Activated T-helper 9 cell treated with anti-CD3 and anti-CD28 coated beads, Interleukin-2, amount 50 U/mL, for 16 hours (primary cell): ENCODE measurements at places on chromosomes 1 and 21.

DNA sequence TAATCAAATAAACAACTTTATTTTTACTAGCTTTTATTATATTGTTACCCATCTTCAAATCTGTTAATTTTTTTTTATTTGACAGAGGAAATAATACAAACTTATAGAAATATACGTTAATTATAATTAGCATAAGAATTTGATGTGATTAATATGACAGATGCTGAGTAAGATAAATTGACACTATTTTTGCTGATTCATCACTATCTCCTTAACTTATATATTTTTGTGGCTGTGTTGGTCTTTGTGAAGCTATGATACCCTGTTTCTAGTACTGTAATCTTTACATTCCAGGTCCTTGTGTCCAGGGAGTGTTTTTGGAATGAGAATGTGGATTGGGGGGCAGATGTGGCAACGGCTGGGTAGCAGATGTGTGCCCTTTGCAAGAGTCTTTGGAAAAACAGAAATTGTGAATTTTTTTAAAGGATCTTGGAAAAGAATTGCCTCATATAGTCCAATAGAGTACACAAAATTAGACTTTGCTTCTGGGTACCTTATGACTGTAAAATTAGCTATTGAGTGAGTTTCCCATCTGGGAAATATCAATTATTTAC is 102.6 kb downstream of the KCNK2 start:
- no peak for DNase-seq

- no peak for DNase-seq
Measured at GRCh38 chr1:218462587-218462986, 117.5 kb downstream of the TGFB2 start.

DNA sequence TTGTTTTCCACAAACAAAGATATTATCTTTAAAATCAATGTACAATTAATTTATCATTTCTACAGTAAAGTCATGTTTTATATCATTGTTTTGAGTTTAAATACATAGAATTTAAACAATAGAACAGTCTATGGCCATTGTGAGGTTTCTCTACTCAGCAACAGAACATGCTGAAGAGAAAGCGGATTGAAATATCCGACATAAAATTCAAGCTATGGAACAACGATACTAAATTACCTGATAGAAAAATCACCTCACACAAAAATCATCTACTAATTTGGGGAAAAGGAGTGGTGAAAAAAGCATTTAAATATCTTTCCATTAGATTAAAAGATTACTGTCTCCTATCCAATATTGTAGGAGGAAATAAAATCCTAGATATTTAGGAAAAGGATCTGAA is 12.6 kb downstream of the CDKN2C start:
- DNase-seq: no peak

GRCh38 chr21:31988492-31989290 is 115.9 kb downstream of the HUNK start:
- DNase-seq: no peak

- peak; percentile 61 for DNase-seq
Measured at GRCh38 chr21:41361786-41362604, at the start of gene MX2. Gene MX2, plus strand, starts transcription at chr21:41362027. Its CDS starts 14,880 bp downstream, at chr21:41376907.

GRCh38 chr21:37060296-37060695 is 12.6 kb downstream of the PIGP start:
- DNase-seq: no peak

GRCh38 chr1:57984277-57984676 is 560.4 kb upstream of the DAB1 start:
- DNase-seq: no peak

DNA sequence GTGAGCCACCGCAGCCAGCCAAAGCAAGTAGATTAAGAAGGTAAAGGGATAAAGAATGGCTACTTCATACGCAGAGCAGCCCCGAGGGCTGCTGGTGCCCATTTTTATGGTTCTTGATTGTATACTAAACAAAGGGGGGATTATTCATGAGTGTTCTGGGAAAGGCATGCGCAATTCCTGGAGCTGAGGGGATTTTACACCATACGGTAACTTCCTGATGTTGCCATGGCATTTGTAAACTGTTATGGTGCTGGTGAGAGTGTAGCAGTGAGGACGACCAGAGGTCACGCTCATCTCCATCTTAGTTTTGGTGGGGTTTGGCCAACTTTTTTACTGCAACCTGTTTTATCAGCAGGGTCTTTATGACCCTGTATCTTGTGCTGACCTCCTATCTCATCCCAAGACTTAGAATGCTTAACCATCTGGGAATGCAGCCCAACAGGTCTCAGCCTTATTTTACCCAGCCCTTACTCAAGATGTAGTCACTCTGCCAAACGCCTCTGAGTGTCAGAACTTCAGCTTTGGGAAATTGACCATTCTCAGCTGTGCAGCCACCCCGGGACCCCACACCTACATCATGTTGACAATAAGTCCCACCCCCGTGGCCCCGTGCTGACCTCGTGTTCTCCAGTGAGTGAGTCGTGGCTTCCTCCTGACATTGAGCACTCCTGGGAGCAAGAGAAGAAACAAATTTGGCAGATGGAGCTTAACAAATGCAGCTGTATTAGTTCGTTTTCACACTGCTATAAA is 149.4 kb upstream of the COL6A1 start:
- no peak for DNase-seq

- DNase-seq: no peak
Measured at GRCh38 chr1:174028495-174028894, 6.3 kb upstream of the RC3H1 start.

- no peak for DNase-seq
Measured at GRCh38 chr1:22711591-22712501, 1.2 kb downstream of the EPHB2 start.

DNA sequence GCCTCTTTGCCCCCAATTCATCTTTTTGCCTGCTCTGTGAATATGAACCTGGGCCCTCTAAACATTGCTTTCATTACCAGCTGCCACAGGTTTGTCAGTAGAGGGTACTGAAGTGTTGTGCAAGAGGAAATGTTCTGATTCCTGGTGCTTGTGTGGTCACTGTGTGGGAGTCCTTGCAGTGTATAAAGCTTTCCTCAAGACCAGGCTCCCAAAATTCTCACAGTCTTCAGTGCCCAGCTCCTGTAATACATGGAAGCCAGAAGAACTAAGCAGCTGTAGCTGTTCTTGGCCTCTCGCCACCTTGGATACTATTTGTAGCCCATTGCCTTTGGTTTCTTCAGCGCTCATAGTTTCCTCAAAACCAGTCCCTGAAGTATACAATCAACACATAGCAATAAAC is 1046.2 kb downstream of the BRINP3 start:
- DNase-seq: no peak

DNA sequence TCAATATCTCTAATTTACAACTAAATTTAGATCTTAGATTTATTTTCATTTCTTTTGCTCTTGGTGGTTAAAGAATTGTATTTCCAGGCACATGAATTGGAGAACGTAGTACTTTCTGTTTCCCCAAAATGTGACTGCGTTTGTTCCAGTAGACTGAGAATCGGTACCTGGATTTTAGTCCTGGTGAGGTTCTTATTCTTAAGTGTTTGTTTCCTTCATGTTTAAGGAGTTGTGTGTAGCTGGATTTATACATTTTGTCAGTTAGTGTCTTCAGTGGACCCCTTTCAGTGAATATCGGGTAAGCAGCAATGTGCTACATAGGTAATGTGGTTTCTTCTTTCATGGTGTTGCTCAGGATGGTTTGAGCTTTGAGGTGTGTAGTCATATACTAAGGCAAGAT is 6.8 kb downstream of the MIER1 start:
- no peak for DNase-seq

DNA sequence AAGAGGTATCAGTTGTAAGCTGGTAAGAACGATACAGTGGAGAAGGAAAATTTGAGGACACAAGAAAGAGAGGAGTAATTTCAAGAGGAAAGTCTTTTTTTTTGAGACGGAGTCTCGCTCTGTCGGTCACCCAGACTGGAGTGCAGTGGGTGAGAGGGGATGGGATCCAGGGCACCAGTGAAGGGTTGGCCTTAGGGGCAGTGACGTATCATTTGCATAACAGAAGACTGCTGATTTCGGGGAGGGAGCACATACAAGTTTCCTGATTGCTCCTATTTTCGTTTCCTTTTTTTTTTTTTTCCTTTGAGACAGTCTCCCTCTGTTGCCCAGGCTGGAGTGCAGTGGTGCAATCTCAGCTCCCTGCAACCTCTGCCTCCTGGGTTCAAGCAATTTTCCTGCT is 4.2 kb downstream of the S100A13 start:
- DNase-seq: no peak

DNA sequence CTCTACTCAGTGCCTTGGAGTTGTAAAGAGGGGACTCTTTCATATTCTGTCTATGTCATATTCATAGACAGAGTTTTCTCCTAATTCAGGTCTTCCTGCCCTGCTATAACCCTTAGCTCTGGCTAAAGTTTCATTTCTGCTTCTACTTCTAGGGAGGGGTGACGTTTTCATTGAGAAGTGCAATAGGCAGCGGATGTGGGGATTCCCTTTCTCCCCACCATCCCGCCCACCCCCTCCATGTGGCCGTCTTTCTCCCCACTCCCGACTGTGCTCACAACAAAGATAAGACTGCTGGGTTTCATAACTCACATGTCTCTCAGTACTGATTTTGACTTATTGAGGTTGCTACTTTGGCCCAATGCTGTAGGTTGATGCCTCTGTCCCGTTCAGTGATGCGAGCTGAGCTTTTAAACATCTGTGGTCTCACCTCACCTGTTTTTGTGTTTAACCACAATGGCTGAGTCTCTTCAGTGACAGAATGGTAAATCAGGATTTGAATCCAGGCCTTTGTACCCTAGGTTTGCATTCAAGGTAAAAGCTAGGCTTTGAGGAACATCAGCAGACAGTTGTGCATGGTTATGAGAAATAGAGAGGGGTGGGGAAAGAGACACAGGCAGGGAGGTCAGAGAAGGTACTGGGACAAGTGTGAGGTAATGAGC is 7.8 kb upstream of the KIF14 start:
- DNase-seq: peak; percentile 35
